Brain microvascular endothelial cell (primary cell): ENCODE measurements at places on chromosomes 7 and 10.
A peak's percentile ranks its signal among the peaks of the same experiment; 100 is the strongest.

GRCh38 chr7:42831006-42831717, 80.7 kb downstream of the C7orf25 start:
- DNase-seq: peak; percentile 40

- no peak for DNase-seq
Measured at GRCh38 chr10:48446785-48447184, 140.3 kb downstream of the MAPK8 start.

- no peak for DNase-seq
Measured at GRCh38 chr7:29610086-29610485, 46.5 kb downstream of the PRR15 start.

DNA sequence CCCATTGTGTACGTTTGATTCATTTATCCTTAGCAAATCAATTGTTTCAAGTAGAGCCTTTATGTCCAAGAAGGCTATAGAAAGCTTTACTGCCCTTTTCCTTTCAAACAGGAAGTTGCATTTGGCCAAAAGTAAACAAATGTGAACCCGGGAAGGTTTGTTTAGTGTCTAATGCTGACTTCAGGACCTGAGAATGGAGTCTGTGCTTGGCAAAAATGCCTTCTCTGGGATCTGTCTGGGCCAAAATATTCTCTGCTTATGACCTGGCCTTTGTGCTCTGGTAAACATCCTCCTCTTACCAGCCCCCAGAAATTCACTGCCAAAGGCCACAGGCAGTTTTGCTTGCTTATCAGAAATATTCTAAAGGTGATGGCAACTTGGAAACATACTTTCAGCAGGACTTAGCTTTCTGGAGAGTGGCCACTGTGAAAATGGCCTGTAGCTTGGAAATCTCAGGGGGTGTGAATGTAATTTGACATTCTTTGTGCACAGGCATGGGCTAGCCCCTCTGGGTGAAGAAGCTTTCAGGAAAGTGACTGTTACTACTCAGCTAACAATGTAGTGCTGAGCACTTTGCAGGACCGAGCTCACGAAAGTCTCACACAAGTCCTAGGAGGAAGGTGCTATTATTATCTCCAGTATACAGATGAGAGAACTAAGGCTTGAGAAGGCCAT, 199.5 kb downstream of the PTEN start:
- DNase-seq: peak; percentile 34

- peak; percentile 41 for DNase-seq
Measured at GRCh38 chr10:61588770-61589211, 73.9 kb upstream of the CABCOCO1 start.

DNA sequence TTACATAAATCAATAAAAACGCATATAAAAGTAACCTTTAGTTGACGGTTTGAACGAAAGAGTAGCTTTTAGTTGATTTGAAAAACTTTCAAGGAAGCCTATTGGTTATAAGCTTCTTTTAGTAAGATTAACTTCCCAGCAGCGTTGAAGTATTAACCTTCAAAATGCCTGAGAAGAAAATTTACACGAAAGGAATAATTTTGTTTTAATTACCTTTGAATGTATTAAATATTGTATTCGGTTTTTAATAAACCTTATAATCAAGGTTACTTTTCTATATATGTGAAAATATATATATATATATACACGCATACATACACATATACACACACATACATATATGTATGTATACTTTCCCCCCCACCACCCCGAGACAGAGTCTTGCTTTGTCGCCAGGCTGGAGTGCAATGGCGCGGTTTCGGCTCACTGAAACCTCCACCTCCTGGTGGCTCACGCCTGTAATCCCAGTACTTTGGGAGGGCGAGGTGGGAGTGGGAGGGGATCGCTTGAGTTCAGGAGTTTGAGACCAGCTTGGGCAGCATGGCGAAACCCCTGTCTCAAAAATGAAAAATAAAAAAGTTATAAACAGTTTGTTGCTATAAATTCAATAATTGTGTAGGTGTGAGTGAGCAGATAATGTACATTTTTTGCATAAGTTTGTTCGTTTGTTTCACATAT, 57.6 kb upstream of the EZH2 start:
- peak; percentile 68 for DNase-seq

DNA sequence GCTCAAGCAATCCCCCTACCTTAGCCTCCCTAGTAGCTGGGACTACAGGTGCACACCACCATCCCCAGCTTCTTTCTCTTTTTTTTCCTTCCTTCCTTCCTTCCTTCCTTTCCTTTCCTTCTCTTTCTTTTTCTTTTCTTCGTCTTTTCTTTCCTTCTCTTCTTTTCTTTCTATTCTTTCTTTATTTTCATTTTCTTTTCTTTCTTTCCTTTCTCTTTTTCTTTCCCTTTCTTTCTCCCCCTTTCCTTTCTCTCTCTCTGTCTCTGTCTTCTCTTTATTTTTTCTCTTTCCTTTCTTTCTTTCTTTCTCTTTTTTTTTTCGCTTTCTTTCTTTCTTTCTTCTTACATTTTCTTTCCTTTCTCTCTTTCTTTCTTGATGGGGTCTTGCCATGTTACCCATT, 621.3 kb downstream of the GALNT17 start:
- no peak for DNase-seq

DNA sequence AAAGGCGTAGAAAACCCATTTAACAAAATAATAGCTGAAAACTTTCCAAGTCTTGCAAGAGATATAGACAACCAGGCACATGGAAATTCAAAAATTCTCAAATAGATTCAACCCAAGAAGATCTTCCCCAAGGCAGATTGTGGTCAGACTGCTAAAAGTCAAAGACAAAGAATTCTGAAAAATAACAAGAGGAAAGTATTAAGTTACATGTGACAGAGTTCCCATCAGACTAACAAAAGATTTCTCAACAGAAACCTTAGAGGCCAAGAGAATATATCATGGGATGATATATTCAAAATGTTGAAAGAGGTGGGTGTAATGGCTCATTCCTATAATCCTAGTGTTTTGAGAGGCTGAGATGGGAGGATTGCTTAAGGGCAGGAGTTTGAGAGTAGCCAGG, 59.8 kb downstream of the TMEM178B start:
- DNase-seq: peak; percentile 9

GRCh38 chr10:102241032-102241443, 274 bp downstream of the PITX3 start:
- no peak for DNase-seq

DNA sequence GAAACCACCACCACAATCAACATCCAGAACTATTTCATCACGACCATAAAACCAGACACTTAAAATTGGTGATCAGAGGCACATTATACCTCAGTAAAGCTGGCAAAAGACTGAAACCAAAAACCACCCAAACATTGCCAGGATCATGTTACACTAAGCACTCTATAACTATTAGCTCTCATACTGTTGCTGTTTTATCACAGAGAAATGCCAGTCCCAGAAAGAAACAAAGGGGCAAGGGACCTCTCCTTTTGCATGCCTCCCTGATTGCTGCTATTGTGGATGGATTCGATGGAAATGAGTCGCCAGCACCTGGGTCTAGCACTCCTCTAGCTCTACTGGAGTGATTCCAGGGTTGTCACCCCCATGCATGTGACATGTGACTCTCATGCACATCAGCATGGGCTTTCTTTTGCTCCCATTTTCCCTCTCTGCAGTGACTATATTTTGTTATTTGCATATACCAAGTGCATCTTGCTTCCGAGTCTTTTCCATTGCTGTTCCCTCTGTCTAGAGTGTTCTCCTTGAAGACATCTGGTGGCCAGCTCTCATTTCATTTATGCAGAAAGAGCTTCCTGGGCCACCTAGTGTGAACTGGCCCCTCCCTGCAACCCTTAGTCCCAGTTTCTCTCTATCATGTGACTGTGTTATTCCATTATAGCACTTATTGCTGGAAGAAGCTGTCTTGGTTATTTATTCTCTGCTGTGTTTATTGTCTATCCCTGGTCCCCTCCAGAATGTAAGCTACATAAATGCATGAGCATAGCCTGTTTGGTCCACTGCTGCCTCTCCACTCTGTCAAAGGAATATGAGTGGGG, 300.6 kb downstream of the PLXNA4 start:
- no peak for DNase-seq

GRCh38 chr10:21724687-21725367, 190.8 kb downstream of the MLLT10 start:
- DNase-seq: peak; percentile 100

DNA sequence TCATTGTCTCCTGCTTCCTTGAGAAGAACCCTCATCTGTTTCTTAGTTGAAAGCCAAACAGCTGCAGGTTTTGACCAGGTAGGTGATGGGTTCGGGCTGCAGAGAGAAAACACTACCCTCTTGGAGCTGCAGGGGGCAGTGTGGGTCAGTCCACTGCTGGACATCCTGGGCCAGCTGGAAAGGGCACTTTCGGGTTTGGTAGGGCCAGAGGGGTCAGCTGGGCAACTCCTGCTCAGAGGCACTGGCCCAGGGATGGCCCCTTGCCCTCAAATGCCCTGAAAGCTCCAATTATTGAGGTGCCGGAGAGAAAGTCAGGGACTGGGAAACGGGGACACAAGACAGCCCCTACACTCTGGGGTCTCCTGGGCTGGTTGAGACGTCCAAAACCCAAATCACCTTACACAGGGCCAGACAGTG, 90.7 kb downstream of the MKI67 start:
- DNase-seq: peak; percentile 11

DNA sequence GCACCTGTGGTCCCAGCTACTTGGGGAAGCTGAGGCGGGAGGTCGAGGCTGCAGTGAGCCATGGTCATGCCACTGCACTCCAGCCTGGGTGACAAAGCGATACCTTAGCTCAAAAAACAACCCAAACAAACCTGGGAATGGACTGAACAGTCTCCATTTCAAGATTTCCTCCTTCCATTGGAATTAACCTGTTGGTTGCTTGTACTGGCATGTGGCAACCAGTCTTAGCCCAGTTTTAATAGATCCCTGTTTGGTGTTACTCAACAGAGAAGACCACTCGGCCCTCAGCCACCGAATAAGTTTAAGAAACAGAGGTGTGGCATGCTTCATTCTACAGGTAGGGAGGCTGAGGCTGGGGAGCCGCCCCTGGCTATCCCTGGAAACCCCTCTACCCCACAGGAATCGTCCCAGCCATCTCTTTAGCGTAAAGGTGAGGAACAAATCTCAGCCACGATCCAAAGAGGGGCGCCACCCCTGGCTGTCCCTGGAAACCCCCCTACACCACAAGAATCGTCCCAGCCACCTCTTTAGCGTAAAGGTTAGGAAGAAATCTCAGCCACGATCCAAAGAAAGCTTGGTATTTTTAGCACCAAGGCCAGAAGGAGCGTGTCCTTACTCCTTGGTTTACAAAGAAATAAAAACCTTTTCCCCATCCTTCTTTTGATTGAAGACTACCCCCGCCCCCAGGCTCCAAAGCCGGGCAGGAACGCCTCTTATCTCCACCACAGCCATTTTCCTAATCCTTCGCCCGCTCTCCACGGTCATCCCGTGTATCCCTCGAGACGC, 861 bp upstream of the TSPAN14 start:
- no peak for DNase-seq

DNA sequence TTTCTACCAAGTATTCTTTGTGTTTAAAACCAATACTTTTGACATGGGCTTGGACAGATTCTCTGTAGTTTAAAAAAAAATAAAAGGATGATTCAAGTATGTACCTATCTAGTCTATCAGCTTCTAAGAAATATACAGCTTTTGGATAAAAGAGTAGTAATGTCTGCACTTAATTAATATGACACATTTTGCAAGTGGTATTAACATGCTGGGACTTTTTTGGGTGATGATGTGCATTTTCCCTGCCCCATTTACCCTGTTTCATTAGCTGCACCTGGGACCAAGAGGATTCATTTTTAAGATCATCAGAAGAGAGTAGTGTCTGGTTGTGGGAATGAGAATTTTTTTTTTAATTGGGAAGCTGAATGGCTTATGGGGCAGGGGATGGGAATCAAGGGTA, 236.2 kb upstream of the KLF14 start:
- no peak for DNase-seq
